GM13976 (cell line): ENCODE measurements at places on chromosomes 12 and 14.

GRCh38 chr14:73976125-73976524 lies 26.0 kb downstream of the COQ6 start:
- no peak for DNase-seq

- DNase-seq, result no peak
Measured at GRCh38 chr12:31037931-31038330, 35.7 kb upstream of the DDX11 start.

GRCh38 chr12:128339631-128340030 lies 72.7 kb downstream of the TMEM132C start:
- DNase-seq, result no peak

DNA sequence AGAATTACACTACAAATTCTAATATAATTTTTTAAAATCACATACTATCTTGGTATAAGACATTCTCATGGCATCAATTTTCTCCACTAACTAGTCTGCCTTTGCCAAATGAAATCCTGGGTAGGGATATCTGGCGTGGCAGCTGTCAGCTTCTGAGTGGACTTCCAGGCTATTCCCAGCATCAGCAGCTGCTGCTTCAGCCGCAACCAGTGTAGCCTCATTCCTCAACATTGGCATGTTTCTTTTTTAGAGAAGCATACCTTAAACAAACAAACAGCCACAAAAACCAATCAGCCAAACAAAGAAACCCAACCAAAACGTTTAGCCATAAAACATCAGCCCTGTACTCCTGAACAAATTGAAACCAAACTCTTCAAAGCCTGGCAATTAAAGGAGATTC lies 235.8 kb downstream of the SSPN start:
- no peak for DNase-seq

DNA sequence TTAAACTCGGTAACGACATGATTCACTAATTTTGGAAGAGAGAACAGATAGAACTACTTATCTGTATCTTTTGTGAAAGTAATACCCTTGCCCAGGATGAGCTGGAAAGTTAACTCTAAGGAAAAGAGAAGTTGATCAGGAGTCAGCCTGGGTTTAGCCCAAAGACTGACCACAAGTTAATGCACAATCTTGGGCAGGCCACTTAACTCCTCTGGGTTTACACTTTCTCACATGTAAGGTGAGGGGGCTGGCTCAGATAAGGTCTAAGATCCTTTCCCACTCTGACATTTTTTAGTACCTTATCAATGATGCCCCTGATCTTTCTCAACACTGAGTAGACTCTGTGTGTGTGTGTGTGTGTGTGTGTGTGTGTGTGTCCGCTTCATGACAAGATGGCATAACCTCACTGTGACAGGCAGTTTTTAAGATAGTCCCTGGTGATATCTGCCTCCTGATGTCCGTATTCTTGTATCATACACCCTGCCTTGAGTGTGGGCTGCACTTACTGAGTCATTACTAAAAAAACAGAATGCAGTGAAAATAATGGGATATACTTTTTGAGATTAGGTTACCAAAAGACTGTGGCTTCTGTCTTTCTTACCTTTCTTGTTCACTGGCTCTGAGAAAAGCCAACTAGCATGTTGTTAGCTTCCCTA lies 56.2 kb upstream of the CCDC198 start:
- no peak for DNase-seq

- no peak for DNase-seq
Measured at GRCh38 chr14:28382444-28383190, 384.0 kb upstream of the FOXG1 start.

DNA sequence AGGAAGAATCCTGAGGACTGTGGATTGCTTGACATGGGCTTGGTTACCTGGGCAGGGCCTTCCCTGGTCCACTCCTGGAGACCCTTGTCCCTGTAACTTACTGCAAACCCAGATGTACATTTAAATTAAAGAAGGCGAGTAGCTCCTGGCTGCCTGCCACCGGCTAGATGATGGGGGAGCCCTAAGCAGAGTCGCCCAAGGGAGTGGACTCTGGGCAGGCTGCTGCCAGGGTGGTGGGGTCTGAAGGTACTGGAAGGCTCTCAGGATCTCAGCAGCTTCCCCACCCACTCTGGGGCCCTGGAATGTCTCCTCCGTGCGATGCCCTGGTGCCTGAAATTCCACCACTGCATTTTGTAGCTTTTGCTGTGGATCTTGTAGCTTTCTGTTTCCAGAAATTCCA lies 74.7 kb downstream of the FBXL14 start:
- no peak for DNase-seq

GRCh38 chr14:22407033-22407432 lies 182.0 kb downstream of the DAD1 start:
- DNase-seq, result no peak

DNA sequence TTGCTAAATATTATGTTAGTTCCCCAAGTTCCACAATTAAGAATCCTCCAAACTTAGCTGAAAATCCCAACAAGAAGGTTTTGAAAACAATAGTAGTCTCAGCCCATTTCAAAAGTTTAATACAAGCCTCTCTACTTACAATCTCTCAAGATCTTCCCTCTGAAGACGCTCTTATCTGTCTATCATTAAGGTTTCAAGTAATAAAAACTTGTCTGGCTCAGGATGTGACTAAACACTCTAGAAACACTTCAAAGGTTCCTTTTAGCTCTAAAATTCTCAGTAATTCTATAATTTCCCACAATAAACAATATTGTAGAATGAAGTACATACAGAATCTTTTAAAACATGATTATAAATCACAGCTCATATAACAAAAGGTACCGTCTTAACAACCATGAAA lies 16.3 kb downstream of the YAF2 start:
- no peak for DNase-seq

- DNase-seq, result no peak
Measured at GRCh38 chr14:69643430-69644200, 32.2 kb downstream of the SUSD6 start.

- DNase-seq, result no peak
Measured at GRCh38 chr14:39232554-39233415, 930 bp upstream of the MIA2 start.

- peak; percentile 45 for DNase-seq
Measured at GRCh38 chr12:27334042-27334720, 1.5 kb downstream of the BMAL2 start.

GRCh38 chr14:33738029-33738428 lies 212.8 kb downstream of the EGLN3 start:
- DNase-seq, result no peak

DNA sequence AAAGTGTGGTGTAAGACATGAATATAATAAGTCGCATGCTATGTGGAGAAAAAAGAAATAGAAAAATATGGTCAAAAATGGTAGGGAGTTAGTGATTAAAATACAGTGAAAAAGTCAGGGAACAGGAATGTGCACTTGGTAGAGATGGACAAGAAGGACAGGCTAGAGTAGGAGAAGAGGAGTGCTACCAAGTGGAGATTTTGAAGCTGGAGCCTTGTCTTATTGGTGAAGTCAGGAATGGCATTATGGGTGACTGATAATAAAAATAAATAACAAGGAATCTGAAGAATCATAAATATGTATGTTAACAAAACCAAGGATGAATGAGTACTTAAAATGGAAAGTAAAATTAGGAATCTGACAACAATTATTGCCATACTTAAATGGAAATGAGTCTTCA lies 204.8 kb downstream of the PRKD1 start:
- no peak for DNase-seq

DNA sequence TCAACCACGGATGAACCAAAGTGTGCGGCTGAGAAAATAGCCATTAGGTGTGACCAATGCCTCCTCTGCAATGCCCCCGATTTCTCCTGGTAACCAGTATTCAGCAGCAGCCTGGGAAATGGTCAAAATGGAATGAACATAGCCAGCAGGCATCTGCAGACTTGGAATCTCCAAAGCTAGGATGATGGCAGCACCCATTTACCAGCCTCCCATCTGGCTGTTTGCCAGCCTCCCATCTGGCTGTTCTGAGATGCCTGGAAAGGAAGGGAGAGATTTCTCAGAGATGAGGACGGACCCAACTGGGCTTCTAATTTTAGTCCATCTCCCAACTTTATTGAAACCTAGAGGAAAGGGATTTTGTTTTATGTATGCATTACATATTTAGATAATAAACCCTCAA lies 16.2 kb downstream of the CLMN start:
- DNase-seq, result no peak

- no peak for DNase-seq
Measured at GRCh38 chr14:61498303-61498702, 176.9 kb downstream of the PRKCH start.

- DNase-seq, result peak; percentile 32
Measured at GRCh38 chr12:115354007-115354890, 670.3 kb upstream of the TBX3 start.

GRCh38 chr12:113097716-113098440 lies 37.7 kb downstream of the RASAL1 start:
- no peak for DNase-seq

- DNase-seq, result no peak
Measured at GRCh38 chr14:31682768-31683167, 121.6 kb downstream of the NUBPL start.

DNA sequence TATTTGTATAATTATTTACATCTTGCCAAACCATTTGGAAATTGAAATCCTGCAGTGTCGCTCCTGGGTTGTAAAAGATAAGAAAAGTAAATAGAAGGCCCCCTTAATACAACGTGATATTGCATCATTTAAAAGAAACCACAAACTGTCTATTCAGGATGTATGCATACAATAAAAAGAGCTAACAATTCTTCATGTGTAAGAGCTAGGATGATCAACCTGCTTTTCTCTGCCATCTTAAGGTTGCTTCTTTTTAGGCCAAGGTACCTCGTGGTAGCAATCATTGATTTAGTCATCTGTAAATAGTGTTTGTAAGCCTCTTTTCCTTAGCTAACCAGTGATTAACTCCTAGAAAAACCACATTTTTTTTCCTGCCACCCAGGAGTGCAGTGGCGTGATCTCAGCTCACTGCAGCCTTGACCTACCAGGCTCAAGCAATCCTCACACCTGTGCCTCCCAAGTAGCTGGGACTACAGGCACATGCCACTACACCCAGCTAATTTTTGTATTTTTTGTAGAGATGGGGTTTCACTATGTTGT lies 3.3 kb upstream of the USP44 start:
- no peak for DNase-seq
